ENCODE measurements at places on chromosomes 16 and 17.

GRCh38 chr17:30173649-30174048 is 57.0 kb downstream of the NSRP1 start:
- peak; percentile 34 for DNase-seq

DNA sequence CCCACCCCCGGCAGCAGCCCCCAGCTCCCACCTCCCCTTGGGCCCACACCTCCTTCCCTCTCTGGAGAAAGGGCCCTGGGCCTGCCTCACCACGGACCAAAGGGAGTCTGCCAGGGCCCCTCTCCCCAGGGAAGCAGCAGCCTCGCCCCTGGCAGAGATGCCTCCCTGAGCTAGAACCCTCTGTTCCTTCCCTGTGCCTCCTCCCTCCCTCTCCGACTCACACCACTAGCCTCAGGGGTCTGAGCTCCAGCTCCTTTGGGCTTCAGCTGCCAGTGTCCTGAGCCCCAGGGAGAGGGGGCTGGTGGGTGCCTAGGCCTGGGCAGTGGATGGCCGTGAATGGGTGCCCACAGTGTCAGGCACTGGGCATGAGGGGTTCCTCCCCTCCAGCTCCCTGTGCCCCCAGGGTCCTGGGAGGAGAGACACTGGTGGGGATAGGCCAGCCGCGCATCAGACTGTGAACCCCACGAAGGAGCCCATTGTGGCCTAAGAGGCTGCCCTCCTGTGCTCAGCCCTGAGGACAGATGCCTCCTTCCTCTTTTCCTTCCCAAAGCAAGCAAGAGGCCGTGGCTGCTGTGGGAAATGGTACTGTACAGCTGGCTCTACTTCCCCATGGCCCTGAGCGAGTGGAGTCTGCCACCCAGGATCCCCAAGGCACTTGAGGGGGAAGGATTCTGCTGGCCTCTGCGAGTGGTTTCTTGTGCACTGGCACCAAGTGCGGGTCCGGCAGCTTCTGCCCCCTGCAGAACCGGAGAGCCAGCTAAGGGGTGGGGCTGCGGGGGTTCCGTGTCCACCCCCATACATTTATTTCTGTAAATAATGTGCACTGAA is 20.7 kb downstream of the MMP15 start:
- no peak for DNase-seq

- DNase-seq: no peak
Measured at GRCh38 chr17:40059729-40060475, 2.9 kb upstream of the THRA start.

DNA sequence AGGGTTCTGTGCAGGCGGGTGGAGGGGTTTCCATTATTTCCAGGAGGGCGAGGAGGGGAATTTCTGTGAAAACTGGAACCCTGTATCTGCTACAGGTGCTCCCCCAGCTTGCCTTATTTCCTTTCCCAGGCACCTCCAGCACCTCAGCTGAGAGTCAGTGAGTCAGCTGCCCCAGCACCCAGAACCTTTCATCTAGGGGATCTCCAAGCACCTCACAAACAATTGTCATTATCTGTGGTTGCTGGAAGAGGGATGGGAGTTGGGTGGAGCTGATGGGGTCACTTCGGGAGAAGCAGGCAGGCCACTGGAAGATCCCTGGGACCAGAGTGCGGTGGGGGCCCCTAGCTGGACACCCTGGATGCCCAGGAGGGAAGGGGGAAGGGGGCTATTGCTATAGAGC is 10.0 kb upstream of the CLUH start:
- DNase-seq: peak; percentile 38

DNA sequence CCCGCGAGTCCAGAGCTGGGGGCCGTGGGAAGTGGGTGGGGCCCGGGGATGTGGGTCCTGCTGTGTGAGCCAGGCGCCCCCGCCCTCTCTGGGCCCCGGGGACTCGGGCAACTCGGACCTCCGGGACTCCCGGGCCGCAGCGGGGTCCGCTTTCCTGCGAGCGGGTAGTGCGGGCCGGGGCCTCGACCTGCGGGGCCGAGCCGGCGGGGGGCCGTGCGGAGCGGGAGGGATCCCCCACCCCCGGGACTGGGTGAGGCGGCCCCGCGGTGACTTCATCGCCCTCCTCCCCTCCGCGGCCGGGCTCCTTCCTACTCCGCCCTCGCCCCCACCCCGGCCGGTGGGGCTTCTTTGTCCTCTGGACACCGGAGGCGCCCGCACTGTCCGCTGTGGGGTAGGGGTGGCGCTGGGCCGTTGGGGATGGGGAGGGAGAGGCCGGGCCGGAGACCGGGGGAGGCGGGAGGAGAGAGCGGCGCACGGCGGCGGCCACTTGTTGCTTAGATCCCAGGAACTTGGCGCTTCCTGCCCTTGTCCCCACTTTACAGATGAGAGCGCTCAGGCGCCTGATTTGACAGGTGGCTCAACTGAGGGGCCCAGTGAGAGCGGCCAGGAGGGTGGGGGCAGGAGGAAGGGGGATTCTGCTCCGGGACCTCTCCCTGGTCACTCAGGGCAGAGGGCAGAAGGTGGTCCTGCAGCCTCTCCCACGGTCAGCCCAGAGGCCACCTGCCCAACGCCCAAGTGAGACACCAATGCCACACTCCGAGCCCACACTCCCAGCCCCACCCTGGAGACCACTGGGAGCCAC is 874 bp downstream of the CMTM3 start:
- DNase-seq: peak; percentile 56

DNA sequence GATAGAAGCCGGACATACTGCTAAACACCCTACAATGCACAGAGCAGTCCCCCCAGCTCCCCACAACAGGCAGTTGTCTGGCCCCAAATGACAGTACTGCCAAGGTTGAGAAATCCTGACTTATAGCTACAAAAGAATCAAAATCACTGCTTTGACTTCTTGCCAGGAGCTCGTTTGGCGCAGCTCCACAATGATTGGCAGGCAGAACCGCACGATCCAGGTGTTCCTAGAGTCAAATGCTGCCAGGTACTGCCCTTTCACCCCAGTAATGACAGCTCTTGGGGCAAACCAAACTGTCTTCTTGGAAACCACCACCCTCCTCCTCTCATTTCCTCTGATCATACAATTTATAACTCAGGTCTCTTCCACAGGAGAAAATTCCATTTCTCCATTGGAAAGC is 2.2 kb upstream of the TMC5 start:
- no peak for DNase-seq

GRCh38 chr16:70694868-70695218 is 9.0 kb upstream of the MTSS2 start:
- no peak for DNase-seq

GRCh38 chr17:47291242-47291873 is 32.4 kb upstream of the EFCAB13 start:
- no peak for DNase-seq

DNA sequence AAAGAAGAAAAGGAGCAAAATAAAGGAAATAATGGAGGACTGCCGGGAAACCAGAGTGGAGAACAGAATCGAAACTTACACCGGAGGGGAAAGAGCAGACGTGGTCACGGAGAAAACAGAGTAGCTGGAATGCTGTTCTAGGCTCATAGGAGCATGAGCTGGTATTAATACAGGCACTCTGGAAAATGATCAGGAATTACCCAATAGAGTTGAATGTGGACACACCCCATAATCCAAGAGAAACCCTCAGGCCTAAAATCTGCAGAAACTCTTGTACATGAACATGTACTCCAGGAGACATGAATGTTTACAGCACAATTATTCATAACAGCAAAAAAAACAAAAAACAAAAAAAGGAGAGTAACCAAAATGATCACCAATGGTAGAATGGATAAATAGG is 77.7 kb downstream of the RPH3AL start:
- no peak for DNase-seq

- DNase-seq: peak; percentile 73
Measured at GRCh38 chr17:74779948-74780400, 3.8 kb upstream of the NAT9 start.

- DNase-seq: peak; percentile 56
Measured at GRCh38 chr16:75420987-75421819, 12.1 kb downstream of the CFDP1 start.

- no peak for DNase-seq
Measured at GRCh38 chr16:275786-276232, at the start of gene RGS11. Gene RGS11 (minus strand): TSS chr16:275944. CDS start chr16:275911, 33 bp downstream.

DNA sequence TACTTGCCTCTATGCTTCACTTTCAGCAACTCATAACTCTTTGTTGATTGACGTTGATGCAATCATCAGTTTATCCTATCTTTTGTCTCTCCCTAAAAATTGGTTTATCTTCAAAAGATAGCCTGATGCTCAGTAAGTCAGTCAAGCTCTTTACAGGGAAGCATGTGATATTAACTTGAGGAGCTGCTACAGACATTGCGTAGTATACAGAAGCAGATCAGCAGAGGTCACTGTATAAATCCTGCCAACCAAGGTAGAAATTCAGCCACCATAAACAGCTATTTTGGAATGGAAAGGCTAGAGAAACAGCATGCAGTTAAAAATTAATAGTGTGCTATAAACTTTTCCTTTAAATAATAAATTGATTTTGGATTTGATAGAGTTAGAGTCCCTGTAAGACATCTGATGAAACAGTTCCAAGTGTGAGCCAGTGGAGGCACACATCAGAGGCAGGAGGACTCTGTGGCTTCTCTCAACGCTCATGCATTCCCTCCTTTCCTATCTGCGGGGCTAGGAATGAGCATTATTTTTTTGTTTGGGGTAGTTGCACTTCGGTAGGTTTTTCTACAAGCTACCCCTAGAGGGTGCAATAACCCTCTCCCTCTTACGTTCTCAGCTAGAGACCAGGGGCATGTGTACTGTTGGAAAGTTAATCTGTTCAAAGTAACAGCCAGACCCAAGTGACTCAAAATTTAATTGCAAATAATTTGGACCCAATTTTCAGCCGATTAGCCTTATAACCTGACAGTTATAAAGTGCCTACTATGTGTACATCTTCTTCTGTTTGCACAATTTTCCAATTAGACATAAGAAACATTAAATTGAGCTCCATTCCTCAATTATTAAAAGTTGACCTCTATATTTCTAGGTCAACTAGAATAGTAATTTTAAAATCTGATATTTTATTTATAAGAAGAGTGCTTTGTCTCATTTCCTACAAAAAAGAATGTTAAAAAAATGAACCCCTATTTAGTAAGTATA is 647.7 kb upstream of the SOX9 start:
- no peak for DNase-seq

GRCh38 chr17:45923511-45924268 is 29.3 kb downstream of the MAPT start:
- DNase-seq: no peak

GRCh38 chr16:29107299-29107698 is 122.4 kb downstream of the LAT start:
- no peak for DNase-seq

DNA sequence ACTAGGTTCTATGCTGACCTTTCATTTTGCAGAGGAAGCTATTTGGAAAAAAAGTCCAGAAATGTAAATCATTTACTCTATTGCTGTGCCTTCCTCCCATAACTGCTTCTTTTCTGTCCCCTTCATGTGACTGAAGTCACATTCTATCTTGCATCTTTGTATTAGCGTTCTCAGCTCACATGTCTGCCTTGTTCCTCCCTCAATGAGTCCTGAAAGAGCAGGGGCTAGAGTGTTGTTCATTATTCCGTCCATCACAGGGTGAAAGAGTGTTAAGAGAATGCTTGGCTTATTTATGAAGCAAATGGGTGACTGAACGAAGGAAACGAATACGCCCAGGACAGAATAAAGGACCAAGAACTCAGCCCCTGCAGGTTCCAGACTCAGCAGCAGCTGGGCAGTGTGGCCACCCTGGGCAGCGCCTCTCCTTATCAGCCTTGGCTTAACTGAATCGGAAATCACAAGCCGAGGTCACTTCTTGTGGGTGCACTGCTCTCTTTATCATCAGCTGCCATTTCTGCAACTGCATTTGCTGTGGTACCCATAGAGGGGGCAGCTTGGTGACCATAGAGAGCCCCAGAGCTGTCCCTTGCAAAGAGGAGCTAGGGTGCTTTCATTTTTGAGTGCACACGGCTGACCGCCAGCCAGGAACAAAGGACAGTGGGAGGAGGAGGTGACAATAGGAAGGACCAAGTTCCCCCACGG is 1.8 kb upstream of the PIK3R6 start:
- DNase-seq: no peak

GRCh38 chr17:82332669-82333278 is 792 bp downstream of the SECTM1 start:
- peak; percentile 52 for DNase-seq

DNA sequence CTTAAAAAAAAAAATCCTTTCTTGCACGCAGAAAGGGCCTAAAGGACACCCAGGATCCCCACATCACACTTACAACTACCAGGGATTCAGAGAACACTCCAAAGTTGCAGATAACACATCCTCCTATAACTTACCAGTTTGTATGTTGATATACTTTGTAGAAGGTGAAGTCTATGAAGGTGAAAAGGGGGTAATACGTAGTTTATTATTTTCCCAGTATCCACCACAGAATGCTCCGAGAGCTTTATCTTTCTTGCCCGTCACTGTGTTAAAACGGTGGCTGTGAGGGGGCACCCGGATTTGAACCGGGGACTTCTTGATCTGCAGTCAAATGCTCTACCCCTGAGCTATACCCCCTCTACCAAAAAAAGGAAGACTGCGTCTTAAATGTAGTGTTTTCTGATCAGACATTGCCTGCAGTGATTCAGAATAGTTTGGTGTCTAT is 7.9 kb upstream of the RPL23 start:
- no peak for DNase-seq

- DNase-seq: no peak
Measured at GRCh38 chr17:39069114-39069756, 82.2 kb downstream of the PLXDC1 start.

DNA sequence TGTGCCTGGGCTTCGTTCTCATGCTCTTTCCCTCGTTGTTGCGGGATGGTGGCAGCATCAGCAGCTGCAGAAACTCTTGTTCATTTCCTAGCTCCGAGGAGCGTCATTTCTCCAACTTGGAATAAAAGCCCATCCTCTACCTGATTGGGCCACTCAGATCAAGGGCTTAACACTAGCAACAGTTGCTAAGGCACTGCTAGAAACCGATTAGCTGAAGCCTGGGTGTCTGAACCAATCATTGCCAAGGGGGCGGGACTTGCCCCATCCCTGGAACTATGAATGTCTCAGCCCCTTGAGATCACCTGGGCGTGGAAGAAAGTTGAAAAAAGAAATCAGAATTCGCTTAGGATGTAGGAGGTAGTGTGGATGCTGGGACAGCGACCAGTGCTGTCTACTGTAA is 145.3 kb downstream of the FOXL1 start:
- no peak for DNase-seq

GRCh38 chr17:73998653-73999645 is 204.5 kb upstream of the RPL38 start:
- DNase-seq: peak; percentile 76

GRCh38 chr17:79042421-79043190 is 18.6 kb downstream of the C1QTNF1 start:
- DNase-seq: peak; percentile 80
